ENCODE measurements at places on chromosomes 7 and 10. TPM values are rescaled to one million over a fixed set of nuclear protein-coding genes. Genes with fewer than 3 reads are reported as not detected.
A peak's percentile ranks its signal among the peaks of the same experiment; 100 is the strongest.

- no peak for DNase-seq
These were observed 67.8 kb downstream of the ZNRF2 start for GRCh38 chr7:30352169-30352568.

DNA sequence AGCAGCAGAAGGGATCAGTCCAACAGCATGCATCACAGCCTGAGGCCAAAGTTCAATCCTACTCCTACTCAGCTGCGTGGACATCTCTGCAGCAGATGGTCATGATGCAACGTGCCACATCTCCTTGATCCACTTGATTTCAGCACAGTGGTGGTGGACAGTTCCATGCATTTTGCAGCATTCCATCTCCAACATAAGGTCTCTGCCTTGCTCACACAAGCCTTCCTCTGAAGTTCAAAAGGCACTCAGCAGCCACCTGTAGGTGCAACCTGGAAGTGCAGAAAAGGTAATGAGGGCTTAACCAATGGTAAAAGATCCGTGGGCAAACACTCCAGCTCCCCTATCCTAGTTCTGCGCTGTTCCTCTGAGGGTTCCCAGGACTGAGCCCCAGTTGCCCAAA is 57.5 kb upstream of the CHCHD3 start:
- DNase-seq = peak; percentile 15

Gene SEC61G
- 87.9 TPM for total RNA-seq

DNA sequence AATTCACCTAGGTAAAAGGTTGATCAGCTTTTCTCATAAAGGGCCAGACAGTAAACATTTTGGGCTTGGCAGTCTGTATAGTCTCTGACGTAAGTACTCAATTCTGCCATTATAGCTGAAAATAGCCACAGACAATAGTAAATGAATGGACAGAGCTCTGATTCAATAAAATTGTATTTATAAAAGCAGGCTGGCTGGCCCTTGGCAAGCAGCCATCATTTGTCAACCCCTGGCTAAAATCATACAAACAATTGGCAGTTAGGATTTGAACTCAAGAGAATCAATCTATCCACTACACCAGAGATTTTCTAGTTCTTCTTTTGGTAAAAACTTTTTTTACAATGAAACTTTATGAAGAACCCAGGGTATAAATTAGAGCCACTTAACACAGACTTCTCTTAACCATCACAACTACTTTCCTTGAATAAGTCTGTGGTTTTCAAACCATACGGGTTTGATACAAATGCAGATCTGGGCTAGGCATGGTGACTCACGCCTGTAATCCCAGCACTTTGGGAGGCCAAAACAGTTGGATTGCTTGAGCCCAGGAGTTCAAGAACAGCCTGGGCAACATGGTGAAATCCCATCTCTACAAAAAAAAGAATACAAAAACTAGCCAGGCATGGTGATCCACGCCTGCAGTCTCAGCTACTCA is 124.5 kb downstream of the SLC16A9 start:
- DNase-seq = no peak

Gene SPDYE11
- not detected for total RNA-seq

DNA sequence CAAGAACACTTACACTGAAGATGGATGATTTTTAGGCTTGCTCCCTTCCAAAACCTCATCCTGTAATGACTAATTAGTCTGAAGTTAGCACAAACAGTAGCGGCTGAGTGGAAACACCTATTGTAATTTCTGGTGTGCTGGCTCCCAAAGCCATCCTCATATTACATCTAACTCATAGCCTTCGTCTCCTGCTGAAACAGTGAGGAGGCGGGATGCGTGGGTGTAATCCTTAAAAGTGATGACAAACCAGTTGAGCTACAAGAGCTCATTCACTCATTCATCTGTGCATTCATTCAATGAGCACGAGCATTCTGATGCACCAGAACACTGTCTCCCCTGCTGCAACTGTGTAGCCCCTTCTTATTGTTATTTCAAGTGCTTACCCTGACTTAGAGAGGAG is 235.3 kb downstream of the CALN1 start:
- DNase-seq = no peak

Gene UNCX
- not detected for total RNA-seq
